ENCODE measurements at places on chromosomes 12 and 14.

GRCh38 chr14:32696325-32697091 is 242.2 kb upstream of the NPAS3 start:
- no peak for DNase-seq

DNA sequence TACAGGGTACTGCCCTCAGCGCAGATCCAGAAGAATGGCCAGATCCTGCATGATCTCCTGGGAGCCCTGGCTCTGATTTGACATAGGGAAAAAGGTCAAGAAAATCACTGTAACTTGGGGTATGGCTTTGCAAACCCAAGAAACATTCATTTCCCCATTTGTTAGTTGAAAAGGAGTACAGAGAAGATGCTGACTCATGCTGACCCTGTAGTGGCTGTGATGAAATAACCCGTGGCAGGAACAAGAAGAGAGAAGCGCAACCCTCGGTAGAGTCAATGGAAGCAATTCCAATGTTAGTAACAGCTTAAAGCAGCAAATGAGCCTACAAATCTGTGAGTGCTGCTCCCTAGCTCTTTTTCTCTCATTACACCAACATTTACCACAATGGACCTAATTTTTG is 281.6 kb upstream of the NPAS3 start:
- DNase-seq: peak; percentile 23

- DNase-seq: no peak
Measured at GRCh38 chr14:97604731-97605130, 807.5 kb downstream of the VRK1 start.

DNA sequence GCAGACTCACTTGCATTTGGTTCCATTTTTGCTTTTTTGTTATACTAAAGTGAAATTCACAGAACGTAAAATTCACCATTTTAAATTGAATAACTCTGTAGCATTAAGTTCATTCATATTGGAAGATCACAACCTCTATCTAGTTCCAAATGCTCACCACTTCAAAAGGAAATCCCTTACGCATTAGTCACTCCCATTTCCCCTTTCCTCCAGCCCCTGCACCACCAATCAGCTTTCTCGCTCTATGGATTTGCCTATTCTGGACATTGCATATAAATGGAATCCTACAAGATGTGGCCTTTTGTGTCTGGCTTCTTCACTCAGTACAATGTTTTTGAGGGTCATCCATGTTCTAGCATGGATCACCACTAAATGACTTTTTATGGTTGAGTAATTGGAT is 294.5 kb downstream of the KSR2 start:
- DNase-seq: no peak

DNA sequence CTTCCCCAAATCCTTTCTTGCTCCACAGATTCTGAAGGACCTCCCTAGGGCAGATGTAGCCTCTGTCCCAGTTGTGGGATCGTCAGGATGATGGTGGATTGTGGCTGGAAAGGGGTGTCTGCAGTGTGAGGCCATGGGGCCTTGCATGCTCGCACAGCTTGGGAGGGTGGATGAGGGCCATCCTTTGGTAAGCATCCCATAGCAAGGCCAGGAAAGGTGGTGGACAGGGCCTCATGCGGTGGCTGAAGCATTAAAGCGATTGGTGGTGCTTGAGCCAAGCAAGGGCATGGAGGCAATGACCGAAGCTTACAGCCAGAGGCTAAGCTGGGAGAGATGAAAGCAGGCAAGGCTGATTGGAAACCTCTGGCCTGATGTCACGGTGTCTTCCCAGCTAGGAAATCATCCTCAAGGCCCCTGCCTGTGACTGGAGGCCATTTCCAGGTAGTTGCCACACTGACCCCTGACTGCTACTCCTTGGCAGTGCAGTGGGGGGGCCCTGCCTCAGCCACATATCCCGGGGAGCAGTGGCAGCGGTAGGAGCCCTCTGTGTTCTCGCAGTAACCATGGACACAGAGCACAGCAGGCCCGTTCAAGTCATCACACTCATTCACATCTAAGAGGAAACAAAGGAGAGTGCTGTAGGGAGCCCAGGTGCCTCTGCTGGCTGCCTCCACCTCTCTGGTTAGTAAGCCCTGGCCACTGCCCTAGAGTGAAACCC is 7.0 kb downstream of the ISCA2 start:
- DNase-seq: no peak

GRCh38 chr12:13211859-13212664 is 15.5 kb downstream of the EMP1 start:
- no peak for DNase-seq

GRCh38 chr12:45122768-45123380 is 72.0 kb upstream of the DBX2 start:
- no peak for DNase-seq

GRCh38 chr12:93571365-93571924 is 1.0 kb upstream of the SOCS2 start:
- DNase-seq: peak; percentile 33

- no peak for DNase-seq
Measured at GRCh38 chr12:45670346-45671065, 59.0 kb upstream of the ARID2 start.

- no peak for DNase-seq
Measured at GRCh38 chr12:94269316-94269999, 121.1 kb downstream of the PLXNC1 start.

GRCh38 chr12:41287500-41288141 is 99.5 kb downstream of the PDZRN4 start:
- no peak for DNase-seq

DNA sequence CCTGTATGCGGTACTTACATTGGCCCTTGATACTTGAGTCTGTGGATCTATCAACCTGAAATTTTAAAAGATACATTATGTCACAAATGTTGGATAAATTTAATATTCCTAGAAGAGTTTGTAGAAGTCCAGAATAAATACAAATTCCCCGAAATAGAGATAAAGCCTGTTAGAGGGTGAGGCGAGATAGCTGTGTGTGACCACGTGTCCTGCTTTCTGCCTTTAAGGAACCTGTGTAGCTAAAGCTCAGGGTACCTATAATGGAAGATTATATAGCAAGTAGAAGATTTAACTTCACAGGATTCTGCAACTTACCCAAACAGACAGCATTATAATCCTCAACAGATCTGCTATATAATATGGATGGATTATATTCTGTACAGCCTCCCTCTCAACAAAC is 58.8 kb downstream of the APPL2 start:
- DNase-seq: no peak

Measured in posterior cingulate gyrus (tissue), 11 donors.